DND-41 (cell line): ENCODE measurements at places on chromosomes 5 and 9.

GRCh38 chr5:10594591-10595210 lies 30.8 kb downstream of the ANKRD33B start:
- peak; percentile 20 for DNase-seq

- no peak for DNase-seq
Observed at GRCh38 chr9:35948901-35949318, 9.0 kb downstream of the OR2S2 start.

- DNase-seq, result no peak
Observed at GRCh38 chr9:116767219-116767618, 80.1 kb downstream of the TRIM32 start.

GRCh38 chr9:78533500-78533899 lies 236.6 kb downstream of the PSAT1 start:
- DNase-seq, result no peak

DNA sequence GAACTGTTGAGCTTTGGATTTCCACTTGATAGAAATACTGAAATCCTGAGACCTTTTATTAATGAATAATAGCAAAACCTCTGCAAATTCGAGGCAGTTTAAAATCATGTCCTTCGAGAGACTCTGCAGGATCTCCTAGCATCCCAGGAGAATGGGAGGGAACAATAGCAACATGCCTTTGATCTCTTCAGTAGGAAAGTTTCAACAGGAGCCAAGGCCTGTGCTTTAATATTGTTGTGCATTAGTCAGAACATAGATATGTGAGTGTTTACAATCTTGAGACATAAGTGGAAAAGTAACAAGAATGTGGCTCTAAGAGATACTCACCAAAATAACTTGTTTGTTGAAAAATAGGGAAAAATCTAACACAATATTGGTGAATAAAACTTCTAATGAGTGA lies 83.3 kb upstream of the LHFPL2 start:
- no peak for DNase-seq

GRCh38 chr9:130662970-130663257 lies 1.5 kb upstream of the PRDM12 start:
- no peak for DNase-seq

GRCh38 chr5:57190593-57190992 lies 16.7 kb downstream of the GPBP1 start:
- no peak for DNase-seq

GRCh38 chr5:164650427-164650826 lies 1145.0 kb downstream of the MAT2B start:
- DNase-seq, result no peak

- DNase-seq, result no peak
Observed at GRCh38 chr5:95669540-95669939, 13.3 kb downstream of the SPATA9 start.

GRCh38 chr9:76580188-76580587 lies 121.2 kb downstream of the GCNT1 start:
- DNase-seq, result no peak

DNA sequence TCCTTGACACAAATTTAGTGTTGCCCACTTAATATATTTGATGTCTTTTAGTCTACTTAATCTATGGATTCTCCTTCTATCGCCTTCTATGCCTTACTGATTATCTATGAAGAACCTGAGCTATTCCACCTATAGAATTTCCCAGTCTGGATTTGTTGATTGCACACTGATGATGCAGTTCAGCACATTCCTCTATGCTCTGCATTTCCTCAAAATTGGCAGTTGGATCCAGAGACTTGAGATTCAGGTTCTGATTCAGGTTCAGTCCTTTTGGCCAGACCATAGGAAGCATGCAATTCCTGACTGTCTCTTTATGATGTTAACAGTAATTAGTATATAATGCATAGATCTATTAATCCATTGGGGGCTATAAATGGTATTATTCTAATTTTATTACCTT lies 13.8 kb downstream of the SLC22A5 start:
- no peak for DNase-seq

- DNase-seq, result no peak
Observed at GRCh38 chr5:1778138-1779020, 21.3 kb downstream of the MRPL36 start.

DNA sequence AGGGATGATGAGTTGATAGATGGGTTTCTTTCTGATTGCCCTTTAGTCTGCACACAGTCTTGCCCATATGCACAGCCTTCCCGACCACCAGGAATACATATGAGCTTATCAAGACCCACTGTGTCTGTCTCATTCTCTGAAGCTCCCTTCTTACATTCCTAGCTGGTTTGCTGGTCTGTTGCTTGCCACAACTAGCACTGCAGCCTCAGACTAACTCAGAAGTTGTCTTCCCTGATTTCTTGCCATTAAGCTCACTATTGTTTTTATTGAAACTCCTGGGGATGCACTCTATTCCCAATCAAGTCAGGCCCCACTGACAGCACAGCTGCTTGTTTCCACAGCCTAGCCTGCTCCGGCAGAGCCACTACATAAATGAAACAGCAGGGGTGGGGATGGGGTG lies 97.5 kb downstream of the SAXO1 start:
- DNase-seq, result no peak

DNA sequence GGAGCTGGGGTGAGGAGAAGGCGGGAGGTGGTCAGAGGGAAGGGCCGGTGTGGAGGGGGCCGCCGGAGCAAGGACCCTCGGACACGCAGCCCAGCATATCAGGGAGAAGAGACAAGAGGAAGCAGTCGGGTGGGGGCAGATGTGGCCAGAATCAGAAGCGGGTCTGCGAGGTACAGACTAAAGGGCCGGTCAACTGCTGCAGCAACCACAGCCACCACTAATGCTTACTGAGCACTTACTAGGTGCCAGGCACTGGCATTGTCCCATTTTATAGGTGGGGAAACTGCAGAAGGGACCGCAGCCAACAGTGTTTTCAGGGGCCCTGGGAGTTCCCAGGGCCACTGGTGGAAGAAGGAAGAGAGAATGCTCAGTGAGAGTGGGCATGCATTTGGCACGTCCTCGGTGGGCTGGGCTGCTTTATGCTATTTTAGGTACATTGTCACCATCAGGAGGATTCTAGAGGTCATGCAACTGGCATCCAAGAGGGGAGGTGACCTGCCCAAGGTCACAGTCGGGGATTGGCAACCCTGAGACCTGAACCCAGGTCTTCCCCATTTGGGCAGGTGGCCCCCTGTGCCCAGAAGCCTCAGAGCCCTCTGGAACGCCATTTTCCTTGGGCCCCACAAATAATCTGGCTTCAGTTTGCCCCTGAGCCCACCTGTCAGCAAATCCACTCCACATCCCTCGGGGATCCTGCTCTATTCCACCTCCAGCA lies 53.4 kb downstream of the DUSP1 start:
- DNase-seq, result no peak

DNA sequence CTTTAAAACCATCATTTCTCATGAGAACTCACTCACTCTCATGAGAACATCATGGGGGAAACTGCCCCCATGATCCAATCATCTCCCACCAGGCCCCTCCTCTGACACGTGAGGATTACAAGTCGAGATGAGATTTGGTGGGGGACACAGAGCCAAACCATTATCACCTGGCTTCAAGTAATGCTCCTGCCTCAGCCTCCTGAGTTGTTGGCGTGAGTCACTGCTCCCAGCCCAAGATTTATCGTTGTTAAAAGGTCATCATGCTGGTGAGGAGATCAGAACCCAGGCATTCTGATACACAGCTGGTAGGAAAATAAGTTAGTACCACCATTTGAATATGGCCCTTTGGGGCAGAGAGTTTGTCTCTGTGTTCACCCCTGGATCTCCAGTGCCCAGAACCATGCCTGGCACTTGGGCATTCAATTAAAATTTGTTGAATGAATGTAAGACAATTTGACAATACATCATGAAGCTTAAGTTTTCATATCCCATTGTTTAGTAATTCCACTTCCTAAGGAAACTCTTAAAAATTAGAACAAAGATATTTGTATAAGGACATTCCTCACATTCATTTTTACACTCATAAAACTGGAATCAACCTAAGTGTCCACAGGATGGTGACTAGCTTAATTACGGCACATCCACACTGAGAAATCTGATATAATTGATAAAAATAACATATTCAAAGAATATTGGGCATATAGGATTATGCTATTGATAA lies 58.0 kb upstream of the COL15A1 start:
- no peak for DNase-seq

DNA sequence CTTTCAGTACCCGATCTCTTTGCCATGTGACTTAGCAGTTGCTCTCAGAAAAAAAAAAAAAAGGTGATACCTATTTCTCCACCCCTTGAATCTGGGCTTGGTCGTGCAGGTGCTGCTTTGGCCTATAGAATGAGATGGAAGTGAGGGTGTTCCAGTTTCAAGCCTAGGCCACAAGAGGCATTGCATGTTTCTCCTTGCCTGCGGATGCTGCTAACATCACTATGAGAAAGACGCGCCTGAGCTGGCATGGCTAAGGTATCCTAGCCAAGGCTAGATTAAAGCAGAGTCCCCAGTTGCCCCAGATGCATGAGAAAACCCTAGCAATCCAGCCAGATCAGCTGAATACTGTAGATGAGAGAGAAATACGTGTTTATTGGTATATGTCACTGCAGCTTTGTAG lies 14.7 kb upstream of the CSF1R start:
- no peak for DNase-seq

GRCh38 chr9:1460143-1460769 lies 410.1 kb downstream of the DMRT2 start:
- no peak for DNase-seq

DNA sequence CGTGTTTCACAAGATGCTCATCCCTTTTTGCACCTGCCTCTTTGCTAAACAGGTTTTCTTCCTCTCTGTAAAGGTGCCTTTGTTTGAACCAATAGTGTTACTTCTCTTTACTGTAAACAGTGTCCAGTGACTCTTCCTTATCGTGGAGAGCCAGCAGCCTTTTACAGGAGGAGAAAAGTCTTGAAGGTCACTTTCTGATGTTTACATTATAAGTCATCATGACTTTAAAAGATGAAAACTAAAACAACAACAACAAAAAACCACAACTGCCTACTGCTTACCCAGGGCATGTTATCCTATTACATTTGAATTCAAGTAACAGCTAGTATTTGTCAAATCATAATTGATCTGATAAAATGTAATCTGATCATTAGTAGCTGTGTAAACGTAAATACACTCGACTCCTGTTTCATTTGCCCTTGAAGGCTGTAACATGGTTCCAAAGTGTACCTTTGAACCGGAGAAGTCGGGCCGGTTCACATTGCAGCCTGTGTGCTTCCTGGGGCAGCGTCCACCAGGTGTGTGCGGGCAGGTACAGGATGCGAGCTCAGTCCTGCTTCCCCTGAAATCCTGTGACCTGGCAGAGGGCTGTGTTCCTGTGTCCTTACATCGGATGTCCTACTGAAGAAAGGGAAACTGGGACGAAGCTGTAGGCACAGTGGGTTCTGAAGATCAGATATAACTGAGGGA lies 118.1 kb downstream of the C9orf152 start:
- no peak for DNase-seq

DNA sequence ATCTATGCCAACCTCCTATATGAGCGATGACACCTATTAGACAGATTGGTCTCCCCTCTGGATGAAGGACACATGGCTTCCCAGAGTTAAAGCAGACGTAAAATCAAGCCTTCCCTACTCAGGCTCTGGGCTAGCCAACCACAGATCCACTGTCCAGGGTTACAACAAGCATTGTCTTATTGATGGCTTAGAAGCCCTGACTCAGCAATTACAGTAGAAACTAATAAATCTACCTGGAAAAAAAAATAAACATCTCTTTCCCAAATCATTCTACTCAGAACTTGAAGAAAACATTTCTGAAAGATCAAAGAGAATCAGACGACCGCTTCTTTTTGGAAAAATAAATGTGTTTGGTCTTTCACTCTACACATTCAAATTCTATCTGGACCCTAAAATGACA lies 189.3 kb downstream of the GLIS3 start:
- DNase-seq, result no peak

DNA sequence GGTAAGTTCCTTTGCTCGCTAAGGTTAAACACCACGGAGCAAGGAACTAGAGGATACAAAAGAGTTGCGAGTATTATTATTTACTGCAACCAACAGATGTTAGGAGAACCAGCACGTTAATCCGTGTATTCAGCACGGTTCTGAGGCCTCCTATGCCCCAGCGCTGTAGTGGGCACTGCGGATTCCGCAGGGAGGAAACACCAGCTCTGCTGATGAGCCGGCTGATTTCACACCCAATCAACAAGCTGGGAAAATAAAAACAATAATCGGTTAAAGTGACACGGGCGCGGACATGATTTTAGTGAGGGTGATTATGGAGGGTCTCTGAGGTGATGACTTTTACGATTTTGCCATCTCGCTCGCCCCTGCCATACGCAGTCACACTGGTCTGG lies 702 bp upstream of the PRELID2 start:
- no peak for DNase-seq

DNA sequence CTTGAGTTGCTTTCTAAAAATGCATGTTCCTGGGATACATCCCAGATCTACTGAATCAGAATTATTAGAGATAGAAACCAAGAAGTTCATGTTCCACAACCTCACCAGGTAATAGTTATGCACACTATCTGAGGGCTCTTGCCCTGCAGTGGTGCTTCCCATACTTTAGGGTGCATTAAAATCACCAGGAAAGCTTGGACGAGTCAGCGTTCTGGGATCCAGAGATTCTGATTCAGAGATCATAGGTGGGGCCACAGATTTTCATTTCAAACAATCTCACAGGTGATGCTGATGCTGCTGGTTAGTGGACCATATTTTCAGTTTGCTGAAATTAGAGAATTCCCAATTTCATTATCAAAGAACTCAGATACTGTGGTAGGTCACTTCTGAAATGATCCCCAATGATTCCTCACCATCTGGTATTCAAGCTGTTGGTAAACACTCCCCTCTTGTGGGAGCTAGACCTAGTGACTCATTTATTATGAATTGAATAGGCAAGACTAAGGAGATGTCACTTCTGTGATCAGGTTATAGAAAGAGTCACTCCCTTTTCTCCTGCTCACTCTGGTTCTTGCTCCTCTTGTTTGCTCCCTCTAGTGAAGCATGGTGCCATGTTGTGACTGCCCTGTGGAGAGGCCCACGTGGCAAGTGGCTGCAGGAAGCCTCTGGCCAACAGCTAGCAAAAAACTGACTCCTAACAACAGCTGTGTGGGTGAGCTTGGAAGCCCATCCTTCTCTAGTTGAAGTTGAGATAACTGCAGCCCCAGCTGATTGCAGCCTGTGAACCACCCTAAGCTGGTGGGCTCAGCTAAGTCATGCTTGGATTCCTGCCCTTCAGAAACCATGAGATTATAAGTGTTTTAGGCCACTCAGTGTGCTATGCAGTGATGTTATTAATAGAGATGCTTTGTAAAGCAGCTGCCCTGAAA lies 59.8 kb downstream of the SH3TC2 start:
- DNase-seq, result no peak

DNA sequence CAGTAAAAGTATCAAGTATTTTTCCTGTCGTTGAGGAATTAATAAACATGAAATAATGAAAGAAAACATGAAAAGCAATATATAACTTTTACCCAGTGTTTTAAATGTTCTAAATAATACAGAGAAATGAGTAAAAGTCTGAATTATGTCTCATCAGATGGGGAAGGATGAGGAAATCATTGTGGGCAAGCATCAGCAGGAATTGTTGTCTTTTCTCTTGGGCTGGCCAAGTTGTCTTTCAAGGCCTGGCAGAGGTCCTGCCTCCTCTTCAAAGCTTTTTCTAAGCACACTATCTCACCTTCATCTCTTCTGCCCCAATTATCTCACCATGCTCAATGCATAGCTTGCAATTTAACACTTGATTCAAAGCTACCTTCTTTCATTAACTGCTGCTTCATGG lies 41.9 kb downstream of the MOCS2 start:
- no peak for DNase-seq
